ENCODE measurements at places on chromosomes 2 and 18.

GRCh38 chr2:95305380-95306061 is 8.4 kb downstream of the KCNIP3 start:
- DNase-seq = no peak

DNA sequence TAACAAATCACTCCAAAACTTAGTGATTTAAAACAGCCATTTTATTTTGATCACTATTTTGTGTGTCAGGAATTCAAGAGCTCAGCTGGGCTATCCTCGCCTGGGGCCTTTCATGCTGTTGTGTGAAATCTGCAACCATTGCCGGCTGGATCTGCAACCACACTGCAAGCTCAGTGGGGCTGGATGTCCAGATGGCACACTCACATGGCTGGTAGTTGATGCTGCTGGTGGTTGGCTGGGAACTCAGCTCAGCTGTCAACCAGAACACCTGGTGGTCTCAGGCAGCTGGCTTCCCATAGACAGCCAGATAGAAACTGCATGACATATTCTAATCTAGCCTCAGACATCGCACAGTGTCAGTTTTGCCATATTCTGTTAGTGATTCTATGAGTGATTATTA is 30.6 kb upstream of the AP1S3 start:
- no peak for DNase-seq

DNA sequence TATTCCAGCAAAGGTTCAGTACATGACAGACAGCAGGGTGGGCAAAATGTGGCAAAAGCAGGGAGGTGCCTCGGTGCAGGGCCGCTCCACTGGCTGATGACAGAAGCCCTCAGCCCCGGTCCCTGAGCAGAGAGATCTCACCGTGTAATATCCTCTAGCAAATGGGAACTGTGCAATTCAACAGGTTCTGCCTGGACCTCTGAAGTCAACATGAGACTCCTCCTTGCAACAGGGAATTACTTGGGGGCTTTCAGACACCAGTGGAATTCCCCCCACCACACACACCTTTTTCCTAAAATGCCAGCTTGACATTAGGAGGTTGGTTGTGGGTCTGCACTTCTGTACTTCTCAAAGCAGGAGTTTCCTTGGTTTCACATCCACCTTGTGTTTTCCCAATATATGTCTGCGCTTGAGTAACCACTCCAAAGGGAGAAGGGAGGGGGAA is 50.8 kb downstream of the SPRED2 start:
- no peak for DNase-seq

- no peak for DNase-seq
Measured at GRCh38 chr2:168254158-168254935, 7.0 kb upstream of the STK39 start.

DNA sequence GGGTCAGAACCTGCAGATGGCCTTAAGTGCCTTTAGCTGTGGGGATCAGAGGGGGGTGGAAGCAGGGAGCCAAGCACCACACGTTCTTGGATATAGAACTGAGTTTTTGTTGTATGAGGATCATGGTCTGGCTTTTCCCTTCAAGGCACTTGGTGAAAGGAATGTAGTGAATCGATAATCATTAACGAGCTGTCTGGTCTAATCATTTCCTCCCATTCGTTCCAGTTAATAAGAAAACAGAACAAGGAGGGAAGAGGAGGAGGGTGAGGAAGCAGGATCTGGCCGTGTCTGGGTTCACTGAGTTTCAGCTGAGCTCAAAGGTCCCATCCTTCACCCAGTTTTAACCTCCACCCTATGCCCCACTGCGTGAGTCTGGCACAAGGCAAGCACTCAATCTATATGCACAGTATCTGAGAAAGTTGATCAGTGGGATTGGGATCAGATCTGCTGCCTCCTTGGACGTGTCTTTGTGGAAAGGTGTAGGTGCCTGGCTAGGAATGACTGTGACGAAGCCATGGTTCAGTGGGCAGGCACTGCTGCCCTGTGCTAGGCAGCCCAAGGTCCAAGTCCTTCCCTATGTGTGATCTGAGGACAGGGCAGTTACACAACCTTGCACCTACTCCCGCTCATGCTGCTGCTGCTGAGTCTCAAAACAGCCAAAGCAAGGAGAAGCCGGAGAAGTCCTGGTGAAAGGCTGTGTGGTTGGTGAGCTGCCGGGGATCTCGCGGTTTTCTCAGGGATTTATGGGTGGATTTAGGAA is 54.8 kb downstream of the GALNT14 start:
- DNase-seq = no peak

DNA sequence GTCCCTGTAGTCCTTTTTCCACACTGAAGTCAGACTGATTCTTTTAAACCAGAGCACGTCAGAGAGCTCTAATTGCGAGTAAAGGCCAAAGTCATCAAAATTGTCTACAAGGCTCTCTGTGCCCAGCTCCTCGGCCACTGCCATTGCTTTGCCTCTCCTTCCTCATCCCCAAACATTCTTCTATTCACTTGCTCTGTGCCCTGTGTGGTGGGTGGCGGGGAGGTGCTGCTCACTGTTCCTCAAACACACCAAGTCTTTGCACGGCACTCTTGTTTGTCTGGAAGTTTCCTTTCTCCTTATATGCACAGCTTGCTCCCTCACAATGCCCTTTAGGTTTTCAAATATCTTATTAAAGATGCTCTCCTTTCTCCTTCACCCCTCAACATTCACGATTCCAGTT is 100.1 kb upstream of the FSHR start:
- no peak for DNase-seq

DNA sequence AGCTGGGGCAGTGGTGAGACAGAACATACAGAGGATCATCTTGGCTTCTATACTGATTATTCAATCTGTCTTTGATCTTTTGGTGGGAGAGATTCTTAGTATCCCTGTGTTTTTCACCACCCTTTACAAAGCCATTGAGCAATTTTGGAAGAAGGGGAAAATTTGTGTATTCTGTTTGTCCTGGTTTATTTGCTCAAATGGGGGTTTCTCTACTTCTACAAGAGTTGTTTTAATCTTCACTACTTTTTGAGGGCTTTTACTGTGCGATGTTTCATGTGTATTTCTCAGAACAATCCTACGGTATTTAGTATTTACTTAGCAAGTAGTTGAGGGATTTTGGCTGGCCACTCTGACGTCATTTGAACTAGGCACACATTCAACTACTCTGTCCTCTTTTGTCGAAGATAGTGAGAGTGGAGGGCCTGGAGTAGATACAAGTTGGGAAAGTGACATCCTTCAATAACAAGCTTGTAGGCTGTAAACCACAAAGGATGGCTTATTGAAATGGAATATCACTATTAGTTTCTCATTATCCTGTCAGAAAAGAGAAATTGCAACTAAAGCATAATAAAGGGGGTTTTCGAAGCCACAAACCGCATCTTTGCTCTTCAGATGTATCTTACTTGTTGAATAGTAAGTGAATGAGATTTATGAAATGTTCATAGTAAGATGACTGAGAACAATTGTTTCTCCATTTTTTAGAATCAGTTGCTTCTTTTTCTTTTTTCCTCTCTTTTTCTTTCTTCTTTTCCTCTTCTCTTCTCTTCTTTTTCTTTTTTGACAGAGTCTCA is 24.8 kb downstream of the FMNL2 start:
- DNase-seq = no peak
